CD4-positive, alpha-beta T cell treated with Interleukin-6 for 4 hours (primary cell): ENCODE measurements at places on chromosomes 13 and 19.
A peak's percentile ranks its signal among the peaks of the same experiment; 100 is the strongest.

- no peak for DNase-seq
These were observed 498.6 kb downstream of the LIG4 start for GRCh38 chr13:107716741-107717140.

- DNase-seq: no peak
These were observed 11.2 kb downstream of the KDM4B start for GRCh38 chr19:4980067-4980466.

- peak; percentile 59 for DNase-seq
These were observed 4.6 kb downstream of the SAFB start for GRCh38 chr19:5627395-5627904.

GRCh38 chr13:103996733-103997132, 930.5 kb upstream of the SLC10A2 start:
- DNase-seq: no peak

GRCh38 chr19:14890643-14891379, 4.9 kb upstream of the OR7A17 start:
- DNase-seq: no peak

DNA sequence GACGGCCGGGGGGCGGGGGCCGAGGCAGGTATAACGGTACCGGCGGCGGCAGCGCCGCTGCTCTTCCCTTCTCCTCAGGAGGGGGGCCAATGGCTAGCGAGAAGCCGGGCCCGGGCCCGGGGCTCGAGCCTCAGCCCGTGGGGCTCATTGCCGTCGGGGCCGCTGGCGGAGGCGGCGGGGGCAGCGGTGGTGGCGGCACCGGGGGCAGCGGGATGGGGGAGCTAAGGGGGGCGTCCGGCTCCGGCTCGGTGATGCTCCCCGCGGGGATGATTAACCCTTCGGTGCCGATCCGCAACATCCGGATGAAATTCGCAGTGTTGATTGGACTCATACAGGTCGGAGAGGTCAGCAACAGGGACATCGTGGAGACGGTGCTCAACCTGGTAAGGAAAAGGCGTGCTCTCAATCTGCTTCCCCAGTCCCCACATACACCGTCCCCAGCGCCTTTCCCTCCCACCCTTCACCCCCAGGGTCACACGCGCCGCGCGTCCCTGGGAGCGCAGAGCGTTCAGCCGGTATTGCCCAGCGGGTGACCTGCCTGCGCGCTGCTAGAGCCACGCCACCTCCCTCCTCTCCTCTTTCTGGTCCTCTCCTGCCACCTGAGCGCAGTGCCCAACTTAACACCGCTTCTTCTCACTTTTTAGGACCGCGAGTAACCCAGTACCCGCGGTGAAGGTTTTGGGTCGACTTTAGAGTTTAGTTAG, 814 bp downstream of the NBEA start:
- peak; percentile 28 for DNase-seq

DNA sequence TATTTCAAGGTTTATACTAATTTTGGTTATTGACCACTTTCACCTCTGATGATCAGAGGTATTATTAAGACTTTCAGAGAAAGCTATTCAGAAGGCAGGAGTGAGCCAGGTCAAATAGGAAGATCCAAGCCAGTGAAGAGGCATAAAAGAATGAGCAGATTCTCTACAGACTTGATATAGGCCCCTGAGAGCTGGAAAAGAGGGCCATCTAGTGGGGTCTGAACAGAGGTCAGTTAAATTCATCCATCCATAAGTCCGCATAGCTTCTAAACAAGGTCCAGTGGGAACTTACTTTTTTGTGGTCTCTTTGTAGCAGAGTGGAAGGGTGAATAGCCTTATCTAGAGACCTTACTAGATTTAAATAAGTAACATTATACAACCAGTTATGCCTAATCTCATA, 126.6 kb upstream of the UFM1 start:
- no peak for DNase-seq

DNA sequence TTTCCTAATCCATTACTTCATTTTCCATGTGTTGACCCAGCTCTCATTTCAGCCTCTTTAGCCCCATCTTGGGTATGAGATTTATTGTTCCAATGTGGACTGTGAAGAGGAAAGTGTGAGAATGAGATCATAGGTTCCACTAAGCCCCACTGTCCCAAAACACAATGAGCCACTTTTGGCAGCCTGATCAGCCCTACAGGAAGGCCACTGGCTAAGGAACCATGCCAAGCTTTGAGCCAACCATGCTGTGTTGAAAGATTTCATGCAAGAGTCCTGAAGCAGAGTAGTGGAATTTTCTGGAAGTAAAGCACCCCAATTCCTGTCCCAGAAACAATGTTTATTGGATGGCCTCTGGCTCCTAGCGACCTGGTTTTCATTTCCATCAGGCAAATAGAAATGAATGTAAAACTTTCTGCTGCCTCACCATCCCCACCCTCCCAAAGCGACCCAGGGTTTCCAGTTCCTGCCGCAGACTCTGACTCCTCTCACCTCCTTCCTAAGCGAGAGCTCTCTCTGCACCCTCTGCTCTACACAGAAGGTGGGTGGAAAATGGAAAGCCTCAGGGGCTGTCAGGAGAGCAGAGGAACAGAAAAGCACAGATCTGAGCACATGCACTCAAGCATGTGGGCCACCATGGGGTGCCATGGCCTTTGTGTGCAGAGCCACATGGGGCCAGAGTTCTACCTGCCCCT, 73.1 kb downstream of the KCTD12 start:
- no peak for DNase-seq

DNA sequence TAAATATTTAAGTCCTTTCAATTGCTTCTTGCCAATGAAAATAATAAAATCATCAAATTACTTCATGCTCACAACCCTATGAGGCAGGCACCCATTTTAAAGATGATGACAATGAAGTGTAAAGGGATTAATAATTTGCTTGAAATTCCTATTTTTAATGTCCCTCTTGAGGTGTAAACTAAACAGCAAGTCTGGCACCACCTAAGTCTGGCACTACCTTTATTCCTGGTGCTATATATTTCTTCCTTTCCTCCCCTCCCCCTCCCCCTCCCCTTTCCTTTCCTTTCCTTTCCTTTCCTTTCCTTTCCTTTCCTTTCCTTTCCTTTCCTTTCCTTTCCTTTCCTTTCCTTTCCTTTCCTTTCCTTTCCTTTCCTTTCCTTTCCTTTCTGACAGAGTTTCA, 42.2 kb downstream of the FLT1 start:
- DNase-seq: no peak

DNA sequence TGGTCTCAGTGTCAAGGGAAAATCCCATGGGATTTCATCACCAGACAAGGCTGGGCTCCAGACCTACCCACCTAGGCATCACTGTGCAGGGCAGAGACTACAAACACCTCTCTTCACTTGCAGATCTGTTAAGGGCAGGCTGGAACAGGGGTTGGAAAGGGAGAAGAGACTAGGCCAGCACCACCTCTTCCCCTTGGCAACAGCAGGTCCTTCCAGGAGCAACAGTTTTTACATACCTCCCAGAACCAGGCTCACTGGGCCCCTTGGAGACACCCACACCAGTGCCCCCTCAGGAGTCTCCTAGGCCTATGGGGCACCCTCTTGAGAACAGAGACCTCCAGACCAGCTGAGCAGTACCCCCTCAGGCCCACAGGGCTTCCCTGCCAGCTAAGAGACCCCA, 2.5 kb upstream of the UBE2M start:
- DNase-seq: no peak

GRCh38 chr19:32581705-32582179, 752 bp downstream of the PDCD5 start:
- DNase-seq: no peak

- DNase-seq: no peak
These were observed 5.8 kb upstream of the ILF3 start for GRCh38 chr19:10648360-10648759.

DNA sequence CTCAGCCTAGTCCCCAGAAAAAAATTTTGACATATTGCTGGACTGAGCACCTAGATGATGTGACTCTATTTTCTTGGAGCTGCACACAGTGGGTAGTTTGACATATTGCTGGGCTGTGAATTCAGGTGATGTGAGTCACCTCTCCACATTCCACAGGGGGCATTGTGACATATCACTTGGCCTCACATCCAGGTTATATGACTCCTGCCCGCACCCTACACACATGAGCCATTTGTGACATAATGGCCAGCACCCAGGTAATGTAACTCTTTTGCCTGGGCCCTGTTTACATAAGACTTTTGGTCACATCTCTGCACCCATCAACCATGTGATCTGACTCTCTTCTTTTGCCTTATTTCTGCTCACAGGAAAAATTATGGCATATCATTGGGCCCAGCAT, 55.1 kb upstream of the ZNF43 start:
- no peak for DNase-seq

GRCh38 chr13:70932511-70932910, 824.3 kb upstream of the KLHL1 start:
- no peak for DNase-seq

GRCh38 chr13:73324842-73325722, 266.3 kb downstream of the KLF5 start:
- no peak for DNase-seq

- no peak for DNase-seq
These were observed 189.3 kb upstream of the SPRY2 start for GRCh38 chr13:80530191-80530590.

GRCh38 chr19:53892981-53893325, 11.0 kb downstream of the PRKCG start:
- no peak for DNase-seq

DNA sequence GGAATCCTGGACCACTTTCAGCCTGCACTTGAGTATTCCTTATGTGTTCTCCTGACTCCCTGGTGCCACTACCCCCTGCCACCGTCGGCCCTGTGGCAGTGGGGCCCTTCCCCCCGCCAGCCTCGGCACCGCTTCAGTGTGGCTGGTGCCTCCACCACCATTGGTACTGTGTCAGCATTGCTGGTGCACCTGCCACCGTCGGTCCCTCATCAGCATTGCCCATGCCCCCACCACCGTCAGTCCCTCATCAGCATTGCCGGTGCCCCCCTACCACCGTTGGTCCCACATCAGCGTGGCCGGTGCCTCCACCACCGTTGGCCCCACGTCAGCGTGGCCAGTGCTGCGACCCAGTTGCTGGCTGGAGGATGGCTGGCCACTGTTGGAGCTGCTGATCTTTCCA, 228.5 kb downstream of the TM9SF2 start:
- DNase-seq: no peak

- DNase-seq: no peak
These were observed 6.5 kb downstream of the KCNN4 start for GRCh38 chr19:43774103-43774939.

- DNase-seq: no peak
These were observed 88.4 kb downstream of the FOXO1 start for GRCh38 chr13:40578055-40578454.

DNA sequence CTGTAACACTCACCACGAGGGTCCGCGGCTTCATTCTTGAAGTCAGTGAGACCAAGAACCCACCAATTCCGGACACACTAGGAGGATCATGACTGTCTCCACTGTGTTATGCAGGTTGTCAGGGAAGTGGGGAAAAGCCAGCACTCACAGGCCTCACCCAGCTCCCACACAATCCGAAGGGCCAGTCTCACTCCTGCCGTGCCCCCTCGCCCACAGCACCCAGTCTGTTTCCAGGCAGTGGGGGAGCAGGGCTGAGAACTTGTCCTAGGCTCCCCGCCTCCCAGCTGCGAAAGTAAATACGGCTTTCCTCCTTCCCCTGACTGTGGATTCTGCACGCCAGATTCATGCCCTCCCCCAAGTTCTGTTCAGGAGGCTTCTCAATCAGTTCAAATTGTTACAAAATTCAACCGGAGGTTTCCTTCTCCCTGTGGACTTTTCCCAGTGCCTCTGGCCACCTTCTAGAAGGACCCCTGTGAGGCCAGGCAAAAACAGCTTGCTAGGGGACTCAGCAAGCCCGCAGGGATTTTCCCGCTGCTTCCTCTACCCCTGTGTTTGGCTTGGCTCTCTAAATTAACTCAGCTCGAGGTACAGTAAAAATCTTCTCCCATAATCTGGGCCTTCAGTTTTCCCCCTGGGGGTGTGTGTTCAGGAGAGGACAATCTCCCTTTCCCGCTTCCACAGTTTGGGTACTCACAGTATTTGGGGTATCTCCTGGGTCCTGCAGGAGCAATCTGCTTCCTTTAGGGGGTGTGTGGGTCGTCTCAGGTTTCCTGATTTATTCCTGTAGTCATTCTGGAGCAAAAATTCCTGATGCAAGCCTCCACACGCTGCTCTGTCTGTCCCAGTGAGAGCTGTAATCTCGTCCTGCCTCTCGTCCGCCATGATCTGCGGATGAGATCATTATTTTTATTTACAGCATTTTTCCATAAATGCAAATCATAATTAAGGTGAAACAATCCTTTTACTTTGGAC, 899.8 kb downstream of the GPC5 start:
- no peak for DNase-seq

DNA sequence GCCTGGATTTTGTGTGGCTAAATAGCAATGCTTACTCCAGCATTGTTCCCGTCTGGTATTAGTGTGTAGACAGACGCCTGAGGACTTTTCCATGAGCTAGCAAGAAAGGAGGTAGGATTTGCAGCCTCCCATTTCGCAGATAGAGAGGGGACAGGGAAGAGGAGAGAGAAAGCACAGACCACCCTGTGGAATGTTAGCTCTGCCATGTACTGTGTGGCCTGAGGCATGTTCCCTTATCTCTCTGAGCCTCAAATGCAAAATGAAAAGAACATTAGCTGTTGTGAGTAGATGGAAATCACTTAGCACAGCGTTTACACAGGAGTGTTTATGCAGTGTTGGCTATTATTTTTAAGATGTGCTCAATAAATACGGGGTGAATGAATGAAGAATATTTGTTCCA, 45.5 kb downstream of the OLFM4 start:
- no peak for DNase-seq

DNA sequence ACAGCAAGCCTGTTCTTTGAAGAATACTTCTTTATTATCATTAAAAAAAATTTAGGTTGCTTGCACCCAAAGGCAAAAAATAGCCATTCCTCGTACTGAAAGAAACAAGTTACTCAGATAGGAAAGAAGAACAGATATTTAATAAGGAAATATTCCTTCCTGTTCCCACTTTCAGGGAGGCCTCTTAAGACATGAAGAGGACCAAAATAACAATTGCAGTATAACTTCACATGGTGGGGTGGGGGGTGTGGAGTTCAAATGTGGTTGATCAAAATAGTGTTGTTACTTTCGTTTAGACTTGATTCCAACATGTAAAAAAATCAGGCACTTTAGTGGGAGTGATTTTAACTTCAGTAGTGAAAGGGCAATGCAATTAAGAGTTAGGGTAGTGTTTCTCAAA, 3.6 kb downstream of the RGCC start:
- no peak for DNase-seq

GRCh38 chr19:40622773-40623075, 21.6 kb downstream of the LTBP4 start:
- no peak for DNase-seq

GRCh38 chr19:2294687-2295335, 12.8 kb upstream of the PEAK3 start:
- no peak for DNase-seq

DNA sequence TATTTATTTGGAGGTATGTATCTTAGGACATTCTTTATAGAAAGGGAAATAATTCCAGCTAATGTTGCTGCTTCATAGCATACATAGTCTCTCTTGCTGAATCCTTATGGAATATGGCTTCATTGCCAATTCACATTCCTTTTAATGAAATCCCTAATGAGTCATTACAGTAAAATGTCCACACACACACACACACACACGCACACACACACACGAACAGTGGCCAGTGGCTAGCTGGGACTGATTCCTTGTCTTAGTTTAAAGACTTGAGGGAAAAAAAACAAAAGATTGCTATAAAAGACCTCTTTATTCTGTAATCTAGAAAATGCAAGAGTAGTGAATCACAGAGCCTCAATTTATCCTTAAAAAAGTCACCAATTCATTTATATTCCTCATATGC, 301.6 kb downstream of the SLITRK6 start:
- no peak for DNase-seq

- DNase-seq: peak; percentile 50
These were observed 12.3 kb upstream of the CADM4 start for GRCh38 chr19:43651758-43652545.

GRCh38 chr13:30846311-30846710, 59.8 kb upstream of the MEDAG start:
- DNase-seq: no peak
